Stromal cell of bone marrow (primary cell): ENCODE measurements at places on chromosomes 2 and 18.

GRCh38 chr2:133194362-133194655 is 374.0 kb downstream of the NCKAP5 start:
- DNase-seq: no peak

GRCh38 chr2:204722691-204723090 is 177.4 kb downstream of the PARD3B start:
- no peak for DNase-seq

GRCh38 chr2:189014449-189015138 is 40.4 kb downstream of the COL3A1 start:
- DNase-seq: peak; percentile 44

DNA sequence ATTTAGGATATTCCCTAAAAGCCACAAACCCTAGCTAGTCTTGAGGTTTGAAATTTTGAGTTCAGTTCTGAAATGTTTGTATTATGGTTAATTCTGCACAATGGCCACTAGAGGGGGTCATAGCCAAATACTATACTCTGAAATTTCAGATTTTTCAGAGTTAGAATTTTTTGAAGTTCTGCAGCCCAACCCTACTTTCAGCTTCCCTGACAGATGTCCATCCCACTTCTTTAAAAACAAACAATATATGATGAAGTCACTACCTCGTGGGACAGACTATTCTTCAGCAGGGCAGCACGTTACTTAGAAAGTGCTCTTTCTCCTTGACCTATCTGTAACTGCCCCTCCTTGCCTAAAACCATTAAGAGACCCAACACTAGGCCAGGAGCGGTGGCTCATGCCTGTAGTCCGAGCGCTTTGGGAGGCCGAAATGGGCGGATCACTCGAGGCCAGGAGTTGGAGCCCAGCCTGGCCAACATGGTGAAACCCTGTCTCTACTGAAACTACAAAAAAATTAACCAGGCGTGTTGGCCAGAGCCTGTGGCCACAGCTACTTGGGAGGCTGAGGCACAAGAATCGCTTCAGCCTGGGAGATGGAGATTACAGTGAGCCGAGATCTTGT is 48.2 kb upstream of the PAPOLG start:
- peak; percentile 38 for DNase-seq

GRCh38 chr2:57990118-57990725 is 56.4 kb upstream of the VRK2 start:
- DNase-seq: no peak

DNA sequence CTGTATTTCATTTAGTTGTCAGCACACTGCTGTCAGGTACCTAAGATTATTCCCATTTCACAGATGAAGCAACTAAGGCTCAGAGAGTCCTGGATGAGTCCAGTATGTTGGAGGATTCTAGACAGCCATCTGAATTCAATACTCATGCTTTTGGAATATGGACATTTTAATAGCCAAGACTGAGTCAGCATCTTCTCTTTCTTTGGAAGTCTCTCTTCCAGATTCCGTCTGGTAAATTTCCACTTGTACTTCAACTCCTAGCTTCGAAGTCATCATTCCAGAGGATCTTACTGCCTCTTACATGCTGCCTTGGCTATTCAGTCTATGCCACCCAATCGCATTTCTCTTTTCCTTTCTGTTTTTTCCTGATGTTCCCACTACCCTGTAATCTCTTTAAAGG is 40.6 kb downstream of the INSIG2 start:
- no peak for DNase-seq

GRCh38 chr18:48959921-48960920 is 9.5 kb upstream of the SMAD7 start:
- no peak for DNase-seq

DNA sequence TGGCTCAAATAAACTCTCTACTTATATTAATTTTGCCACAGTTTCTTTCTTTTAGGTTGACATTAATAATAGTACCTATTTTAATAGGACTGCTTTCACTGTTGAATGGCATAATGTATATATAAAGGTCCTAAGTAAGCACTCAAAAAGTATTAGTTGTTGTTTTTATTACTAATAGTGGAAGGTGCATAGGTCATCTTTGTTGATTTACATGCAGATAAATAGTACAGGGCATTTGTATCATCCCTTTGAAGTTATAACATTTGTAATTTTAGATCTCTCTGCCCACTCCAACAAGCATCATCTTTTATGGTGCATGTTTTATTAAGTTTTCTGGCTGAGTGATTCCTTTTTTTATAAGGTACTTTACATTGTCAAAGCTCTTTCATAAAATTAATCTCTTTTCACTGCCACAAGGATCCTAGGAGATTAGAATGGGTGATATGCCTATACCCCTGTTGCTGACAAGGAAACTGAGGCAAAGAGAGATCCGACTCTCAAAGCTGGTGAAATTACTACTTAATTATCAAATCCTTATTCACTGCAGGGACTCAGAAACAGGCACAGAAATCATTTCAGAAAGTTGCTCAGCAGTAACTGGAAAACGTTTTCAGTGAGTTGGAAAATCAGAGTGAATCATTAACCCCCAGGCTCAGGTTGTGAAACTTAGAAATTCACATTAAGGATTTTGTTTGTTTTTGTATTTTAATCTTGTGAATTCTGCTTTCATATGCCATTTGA is 299.6 kb downstream of the AGPS start:
- no peak for DNase-seq

DNA sequence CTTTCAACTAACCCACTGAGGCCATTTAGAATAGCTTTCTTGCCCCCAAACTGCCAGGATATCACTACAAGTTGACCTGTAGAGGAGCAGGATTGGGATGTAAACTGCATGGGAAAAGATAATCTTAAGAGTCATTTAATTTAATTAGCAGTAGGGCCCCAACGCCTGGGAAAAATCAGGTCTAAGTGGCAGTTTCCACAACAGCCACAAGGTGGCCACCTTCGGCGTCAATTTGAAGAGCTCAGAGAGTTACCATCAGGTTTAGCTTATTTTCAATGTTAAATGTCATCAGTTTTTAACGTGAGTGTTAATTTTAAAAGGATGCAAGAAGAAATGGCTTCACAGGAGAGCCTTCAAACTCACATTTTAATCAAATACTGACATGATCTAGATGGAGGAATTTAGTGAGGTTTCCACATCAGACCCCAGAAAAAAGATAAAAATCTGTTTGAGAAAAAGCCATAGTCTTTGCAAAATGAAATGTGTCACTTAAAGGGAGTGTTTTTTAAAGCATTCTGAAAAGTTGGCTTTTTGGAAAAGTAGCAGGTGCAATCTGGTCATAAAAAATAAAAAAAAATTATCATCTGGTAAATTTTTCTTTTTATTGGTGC is 77.3 kb upstream of the UPP2 start:
- DNase-seq: peak; percentile 21

DNA sequence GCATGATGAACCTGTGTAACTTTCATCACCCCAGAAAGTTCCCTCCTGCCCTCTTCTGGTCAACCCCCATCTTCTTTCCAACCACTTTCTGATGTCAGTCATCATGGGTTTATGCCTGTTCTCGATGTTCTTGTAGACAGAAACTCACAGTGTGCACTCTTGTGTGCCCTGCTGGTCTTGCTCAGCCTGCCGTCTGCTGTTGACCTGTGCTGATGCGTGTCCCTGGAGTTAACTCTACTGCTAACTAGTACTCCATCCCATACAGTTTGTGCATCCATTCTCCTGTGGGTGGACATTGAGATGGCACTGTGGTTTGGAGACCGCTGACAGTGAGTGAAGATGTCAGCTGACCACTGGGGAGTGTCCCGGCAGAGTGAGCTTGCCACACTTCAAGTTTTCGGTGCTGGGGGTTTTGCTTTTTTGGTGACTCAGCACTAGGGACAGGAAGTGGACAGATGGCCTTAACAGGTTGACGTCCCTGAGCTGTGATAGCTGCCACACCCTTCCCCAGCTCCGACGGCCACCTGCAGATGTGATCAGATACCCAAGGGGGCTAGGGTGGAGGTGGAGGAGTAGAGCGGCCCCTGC is 14.8 kb downstream of the KLHL29 start:
- no peak for DNase-seq

DNA sequence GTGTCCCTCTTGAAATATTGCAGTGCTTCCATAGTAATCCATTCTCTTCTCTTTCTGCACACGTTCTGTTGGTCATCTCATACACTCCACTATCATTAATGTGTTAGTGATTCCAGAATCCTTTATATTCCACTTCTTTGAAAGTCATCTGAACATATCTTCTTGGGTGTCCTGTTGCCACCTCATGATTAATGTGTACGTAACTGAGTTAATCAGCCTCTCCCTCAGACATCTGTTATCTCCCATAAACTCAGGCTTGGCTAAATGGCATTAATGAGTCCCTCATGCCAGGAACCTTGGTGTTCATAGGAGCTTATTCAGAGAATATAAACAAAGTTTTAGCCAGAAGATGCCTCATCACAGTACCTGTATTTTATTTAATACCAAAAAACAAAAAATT is 126.4 kb downstream of the NCOA1 start:
- DNase-seq: no peak

DNA sequence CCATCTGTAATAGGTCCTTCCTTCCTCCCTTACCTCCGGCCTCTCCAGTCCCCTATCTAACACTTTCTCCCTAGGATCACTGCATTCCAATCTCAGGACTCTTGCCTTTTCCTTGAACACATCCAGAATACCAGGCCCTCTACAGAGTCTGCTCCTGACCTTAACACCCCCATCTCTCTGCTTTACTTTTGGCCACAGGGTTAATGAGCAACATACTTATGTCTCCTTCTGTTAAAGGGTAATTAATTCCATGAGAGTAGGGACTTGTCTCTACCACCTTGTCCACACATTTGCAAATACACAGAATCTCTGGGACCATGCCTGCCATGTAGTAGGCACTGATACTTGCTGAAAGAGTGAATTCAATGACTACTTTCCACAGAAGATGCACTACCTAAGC is 94.9 kb downstream of the COBLL1 start:
- DNase-seq: no peak

- no peak for DNase-seq
Measured at GRCh38 chr2:8328217-8328616, 353.6 kb upstream of the ID2 start.

DNA sequence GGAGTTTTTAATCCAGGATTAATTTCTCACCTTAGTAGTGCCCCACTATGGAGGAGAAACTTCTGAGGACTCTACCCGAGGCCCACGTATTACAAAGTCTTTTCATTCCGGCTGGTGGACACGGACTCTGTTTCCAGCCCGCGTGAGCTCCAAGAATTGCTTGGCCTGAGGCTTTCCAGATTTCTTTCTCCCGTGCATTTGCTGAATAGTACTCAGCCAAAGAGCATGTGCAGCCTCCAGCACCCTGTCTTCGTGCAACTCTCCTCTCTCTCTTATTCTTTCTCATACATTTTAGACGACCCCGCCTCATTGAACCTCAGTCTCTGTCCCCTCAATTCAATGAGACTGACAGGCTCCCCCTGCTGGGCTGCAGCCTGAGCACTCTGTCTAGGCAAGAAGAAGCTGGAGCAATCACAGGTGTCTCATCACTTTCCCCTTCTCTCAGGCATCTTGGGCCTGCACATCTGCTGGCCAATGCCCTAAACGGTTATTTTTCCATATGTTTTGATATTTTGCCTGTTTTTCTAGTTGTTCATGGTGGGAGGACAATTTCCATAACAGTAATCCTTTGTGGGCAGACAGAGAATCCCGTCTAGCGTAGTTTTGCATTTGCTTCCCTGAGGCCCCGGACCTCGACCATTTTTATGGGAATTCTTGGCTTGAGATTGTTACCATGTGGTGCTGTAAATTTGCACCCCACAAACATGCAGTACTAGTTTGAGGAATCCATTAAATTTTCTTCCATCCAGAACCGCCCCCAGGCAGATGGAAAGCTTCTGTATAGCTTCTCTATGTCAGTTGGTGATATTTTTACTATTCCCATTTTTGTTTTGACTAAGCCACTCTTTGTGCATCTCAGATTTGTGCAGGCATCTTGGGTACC is 50.1 kb upstream of the LPIN2 start:
- DNase-seq: peak; percentile 13

DNA sequence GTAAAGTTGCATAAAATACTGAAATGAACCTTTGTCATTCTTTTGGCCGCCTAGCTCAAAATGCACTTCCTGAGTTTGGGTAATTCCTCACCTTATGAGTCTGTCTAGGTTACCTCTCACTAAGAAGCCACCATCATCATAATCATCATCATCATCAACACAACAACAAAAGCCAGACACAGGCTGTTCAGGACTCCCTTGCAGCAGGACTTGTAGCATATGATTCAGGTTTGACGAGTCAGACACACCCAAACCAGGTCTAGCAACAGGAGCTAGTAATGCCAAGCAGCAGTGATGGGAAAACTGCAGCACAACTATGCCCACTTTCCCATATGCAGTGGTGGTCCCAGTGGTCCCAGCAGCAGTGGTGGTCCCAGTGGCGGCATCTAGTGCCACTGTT is 2.8 kb upstream of the SGO2 start:
- DNase-seq: no peak

- no peak for DNase-seq
Measured at GRCh38 chr2:39216346-39217191, 27.2 kb downstream of the CDKL4 start.

DNA sequence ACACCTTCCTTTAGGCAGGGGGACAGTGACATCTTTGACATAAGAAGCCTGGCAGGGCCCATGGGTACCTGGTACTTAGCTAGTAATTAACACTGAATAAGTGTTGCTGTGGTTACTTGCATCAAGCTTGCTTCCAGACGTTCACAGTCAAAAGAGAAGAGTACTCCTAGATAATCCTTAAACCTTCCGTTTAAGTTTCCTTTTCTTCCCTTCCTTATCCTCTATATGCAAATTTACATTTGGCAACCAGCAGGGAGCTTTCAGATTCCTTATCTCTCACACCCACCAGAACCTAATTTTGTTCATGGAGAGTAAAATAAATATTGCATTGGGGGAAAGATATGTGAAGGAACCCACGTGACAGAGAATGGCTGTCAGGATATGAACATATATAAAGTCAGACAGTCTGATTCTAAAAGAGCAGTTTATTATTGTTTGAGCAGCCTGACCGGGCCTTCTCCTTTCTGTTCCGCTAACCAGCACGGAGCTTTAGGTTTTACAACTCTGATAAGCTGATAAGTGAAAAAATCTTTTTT is 7.8 kb upstream of the RAB31 start:
- DNase-seq: no peak

DNA sequence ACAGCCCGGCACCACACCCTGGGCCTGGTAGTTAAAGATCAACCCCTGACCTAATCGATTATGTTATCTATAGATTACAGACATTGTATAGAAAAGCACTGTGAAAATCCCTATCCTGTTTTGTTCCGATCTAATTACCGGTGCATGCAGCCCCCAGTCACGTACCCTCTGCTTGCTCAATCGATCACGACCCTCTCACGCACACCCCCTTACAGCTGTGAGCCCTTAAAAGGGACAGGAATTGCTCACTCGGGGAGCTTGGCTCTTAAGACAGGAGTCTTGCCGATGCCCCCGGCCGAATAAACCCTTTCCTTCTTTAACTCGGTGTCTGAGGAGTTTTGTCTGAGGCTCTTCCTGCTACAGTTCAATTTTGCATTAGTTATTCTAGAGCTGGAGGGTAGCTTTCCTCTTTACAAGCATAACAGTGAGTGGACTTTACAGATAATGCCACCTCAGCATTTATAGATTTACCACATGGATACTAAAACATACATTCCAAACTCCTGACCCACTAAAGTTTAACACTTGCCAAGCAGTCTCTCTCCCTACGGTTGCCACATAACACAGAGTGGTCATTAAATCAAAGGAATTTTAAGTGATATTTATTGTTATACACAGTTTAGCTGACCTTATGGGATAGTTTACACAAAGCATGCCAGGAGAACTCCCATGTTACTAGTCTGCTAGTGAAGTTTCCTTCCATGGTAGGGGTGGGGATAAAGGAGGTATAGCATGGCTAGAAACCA is 101.0 kb downstream of the EVA1A start:
- peak; percentile 45 for DNase-seq
